ENCODE measurements at places on chromosomes 1 and 21.

DNA sequence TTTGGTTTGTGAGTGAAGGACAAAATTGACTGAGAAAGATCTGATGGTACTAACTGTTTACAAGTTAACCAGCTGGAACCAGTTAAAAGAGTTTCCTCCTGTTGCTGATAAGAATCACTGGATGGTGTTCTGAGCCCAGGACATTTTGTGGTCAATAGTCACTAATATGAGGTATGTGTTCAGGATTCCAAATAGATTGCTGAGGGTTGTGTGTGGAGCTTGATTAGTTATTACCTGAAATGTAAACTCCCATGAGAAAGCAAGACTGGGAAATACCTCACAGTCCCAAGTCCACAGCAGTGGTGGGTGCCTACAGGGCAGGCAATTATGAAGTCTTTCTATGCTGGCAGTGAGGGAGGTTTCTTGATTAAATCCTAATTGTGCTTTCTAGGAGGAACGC lies 164.6 kb downstream of the DNM3 start:
- DNase-seq = peak; percentile 6

GRCh38 chr1:39657923-39658485 lies 13.9 kb downstream of the NT5C1A start:
- DNase-seq = peak; percentile 72

DNA sequence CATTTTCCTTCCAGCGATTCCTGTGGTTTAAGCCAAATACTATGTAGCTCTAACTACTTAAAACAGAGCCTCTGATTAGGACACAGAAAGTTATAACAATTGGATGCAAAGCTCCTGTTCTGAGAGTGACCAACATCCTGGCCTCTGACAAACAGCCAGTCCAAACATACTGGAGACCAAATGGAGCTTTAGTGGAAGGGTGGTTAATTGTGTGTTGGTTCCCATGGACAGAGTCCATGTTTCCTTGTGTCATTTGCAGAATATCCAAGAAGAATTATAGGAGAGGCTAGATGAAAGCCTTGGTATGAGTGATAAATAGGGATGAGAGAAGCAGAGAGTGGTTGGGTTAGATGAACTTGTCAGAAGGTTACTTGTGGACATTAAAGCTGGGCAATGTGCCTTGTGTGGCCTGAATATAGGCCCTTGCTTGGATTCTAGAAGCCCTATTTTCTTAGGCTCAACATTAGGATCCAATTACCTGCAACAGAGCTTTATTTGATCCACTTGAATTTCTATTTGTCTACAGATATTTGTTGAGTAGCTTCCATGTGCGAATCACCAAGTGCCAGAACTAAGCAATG lies 180.5 kb upstream of the GORAB start:
- no peak for DNase-seq

DNA sequence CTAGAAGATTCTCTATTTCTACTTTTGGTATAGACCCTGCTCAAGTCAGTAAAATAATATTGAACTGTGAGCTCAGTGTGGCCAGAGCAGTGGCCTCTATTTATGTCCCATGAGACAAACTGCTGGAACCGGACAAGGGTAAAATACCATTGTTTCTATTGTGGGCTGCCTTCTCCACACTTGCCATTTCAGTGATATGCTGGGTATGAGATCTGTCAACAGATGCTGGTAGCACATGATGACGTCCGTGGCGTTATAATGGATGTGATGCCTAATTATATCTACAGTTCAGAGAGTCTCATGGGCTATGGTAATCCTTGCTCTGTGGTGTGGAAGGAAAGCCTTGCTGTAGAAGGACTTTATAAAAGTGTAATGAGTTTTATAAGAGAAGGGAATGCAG lies 2.4 kb downstream of the ACTN2 start:
- DNase-seq = no peak

DNA sequence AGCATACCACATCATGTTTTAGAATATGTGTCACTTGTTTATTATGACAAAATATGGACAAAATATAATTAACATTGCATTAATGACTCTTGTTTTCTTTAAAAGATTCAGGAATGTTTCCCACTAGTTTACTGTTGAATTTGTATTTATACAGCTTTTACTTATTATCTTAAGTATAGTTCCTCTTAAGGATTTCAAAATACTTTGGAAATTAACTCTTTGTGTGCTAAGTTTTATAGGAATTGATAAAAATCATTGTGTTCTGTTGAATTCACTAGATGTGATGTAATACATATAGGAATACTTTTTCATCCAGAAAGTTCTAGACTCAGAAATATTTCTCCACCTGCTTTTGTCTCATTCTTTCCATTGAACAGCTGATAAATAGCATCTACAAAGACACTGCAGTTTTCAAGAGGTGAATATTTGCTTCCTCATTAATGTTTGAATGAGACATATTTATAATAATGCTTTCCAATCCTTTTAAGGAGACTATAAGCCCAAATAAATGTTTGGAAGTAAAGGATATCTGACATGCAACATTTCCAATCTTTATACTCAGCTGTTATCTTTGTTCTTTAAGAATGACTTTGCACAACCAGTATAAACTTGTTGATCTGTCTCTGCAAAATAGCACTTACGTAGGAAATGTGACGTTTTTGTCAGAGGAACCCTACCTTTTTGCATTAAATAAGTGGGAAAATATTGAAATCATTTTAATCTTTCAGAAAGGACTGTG lies 38.4 kb upstream of the SAMSN1 start:
- no peak for DNase-seq

GRCh38 chr1:63773496-63773814 lies 362 bp upstream of the ROR1 start:
- DNase-seq = no peak

- DNase-seq = no peak
Measured at GRCh38 chr1:109885589-109885988, 25.1 kb upstream of the CSF1 start.

GRCh38 chr1:21651214-21652042 lies 17.7 kb downstream of the RAP1GAP start:
- DNase-seq = no peak

- no peak for DNase-seq
Measured at GRCh38 chr1:57637155-57637554, 213.3 kb upstream of the DAB1 start.

DNA sequence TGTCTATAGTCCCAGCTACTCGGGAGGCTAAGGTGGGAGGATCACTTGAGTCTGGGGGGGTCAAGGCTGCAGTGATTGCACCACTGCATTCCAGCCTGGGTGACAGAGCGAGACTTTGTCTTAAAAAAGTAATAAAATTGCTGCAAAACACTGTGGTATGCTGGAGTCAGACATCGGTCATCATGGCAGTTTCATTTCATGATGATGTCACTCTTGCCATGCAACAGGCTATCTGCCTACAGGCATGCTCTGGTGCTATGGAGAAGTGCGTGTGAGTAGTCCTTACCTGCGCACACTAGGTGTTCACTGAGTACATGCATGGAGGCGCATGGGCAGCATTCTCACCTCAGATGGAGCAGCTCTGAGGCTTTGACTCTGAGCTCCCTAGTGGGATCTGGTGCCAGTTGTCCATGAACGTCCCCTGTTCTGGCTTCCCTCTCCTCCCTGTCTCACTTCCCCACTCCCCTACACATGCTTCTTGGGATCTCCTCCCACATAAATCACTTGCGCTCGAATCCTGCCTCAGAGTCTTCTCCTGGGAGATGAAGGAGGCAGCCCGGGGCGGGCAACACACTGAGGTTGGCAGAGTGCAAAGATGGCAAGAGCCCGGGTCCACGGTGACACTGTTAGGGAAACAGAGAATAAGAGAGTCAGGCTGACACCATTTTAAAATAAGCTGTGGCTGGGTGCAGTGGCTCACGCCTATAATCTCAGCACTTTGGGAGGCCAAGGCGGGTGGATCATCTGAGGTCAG lies 10.4 kb upstream of the CELA3B start:
- no peak for DNase-seq

GRCh38 chr1:6082430-6082971 lies 36.8 kb downstream of the KCNAB2 start:
- DNase-seq = peak; percentile 62

- DNase-seq = no peak
Measured at GRCh38 chr1:13948888-13949391, 249.0 kb downstream of the PRDM2 start.

- no peak for DNase-seq
Measured at GRCh38 chr21:43751955-43752591, 24.0 kb downstream of the CSTB start.

- DNase-seq = no peak
Measured at GRCh38 chr1:2416403-2416802, 4.0 kb upstream of the PEX10 start.

GRCh38 chr1:76224752-76225151 lies 150.2 kb downstream of the ST6GALNAC3 start:
- no peak for DNase-seq

DNA sequence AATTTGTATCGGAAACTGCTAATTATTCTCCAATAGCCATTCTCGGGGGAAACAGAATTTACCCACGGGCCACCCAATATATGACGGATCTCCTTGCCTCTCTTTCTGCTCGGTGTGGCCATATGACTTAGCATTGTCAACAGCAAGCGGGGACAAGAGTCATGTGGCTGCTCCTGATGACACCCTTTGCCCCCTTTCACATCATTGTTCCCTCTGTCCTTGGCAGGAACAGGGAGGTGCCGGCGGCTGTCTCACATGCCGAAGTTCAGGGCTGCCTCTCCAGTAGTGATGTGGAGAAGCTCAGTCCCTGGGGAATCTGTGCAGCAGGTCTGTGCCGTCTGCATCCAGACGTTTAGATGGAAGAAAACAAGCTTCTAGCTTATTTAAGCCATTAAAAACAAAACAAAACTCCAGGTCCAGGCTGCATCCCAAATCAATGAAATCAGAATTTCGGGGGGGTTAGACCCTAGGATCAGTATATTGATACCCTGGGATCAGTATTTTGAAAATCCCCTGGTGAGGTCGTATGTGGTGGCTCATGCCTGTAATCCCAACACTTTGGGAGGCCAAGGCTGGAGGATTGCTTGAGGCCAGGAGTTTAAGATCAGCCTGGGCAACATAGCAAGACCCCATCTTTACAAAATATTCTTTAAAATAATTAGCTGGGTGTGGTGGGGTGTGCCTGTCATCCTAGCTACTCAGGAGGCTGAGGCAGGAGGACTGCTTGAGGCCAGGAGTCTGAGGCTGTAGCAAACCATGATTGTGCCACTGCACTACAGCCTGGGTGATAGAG lies 10.8 kb downstream of the MYOM3 start:
- no peak for DNase-seq

DNA sequence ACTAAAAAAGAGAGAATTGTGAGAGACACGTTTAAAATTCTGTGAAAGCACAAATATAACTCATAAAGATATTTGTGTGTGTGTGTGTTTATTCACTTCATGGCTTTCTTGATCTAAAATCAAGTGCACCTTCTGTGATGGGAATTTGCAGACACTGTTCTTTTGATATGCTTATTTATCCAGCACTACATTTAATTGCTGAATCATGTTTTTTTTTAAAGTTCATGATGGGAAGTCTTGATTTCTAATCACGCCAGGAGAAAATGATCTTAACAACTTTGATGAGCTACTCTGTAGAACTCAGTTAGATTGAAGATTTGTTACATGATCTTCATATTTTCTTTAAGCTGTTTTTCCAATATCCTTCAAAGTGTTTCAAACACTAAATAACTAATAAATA lies 35.0 kb downstream of the KCNT2 start:
- no peak for DNase-seq

- no peak for DNase-seq
Measured at GRCh38 chr1:242723044-242723716, 198.7 kb upstream of the PLD5 start.

DNA sequence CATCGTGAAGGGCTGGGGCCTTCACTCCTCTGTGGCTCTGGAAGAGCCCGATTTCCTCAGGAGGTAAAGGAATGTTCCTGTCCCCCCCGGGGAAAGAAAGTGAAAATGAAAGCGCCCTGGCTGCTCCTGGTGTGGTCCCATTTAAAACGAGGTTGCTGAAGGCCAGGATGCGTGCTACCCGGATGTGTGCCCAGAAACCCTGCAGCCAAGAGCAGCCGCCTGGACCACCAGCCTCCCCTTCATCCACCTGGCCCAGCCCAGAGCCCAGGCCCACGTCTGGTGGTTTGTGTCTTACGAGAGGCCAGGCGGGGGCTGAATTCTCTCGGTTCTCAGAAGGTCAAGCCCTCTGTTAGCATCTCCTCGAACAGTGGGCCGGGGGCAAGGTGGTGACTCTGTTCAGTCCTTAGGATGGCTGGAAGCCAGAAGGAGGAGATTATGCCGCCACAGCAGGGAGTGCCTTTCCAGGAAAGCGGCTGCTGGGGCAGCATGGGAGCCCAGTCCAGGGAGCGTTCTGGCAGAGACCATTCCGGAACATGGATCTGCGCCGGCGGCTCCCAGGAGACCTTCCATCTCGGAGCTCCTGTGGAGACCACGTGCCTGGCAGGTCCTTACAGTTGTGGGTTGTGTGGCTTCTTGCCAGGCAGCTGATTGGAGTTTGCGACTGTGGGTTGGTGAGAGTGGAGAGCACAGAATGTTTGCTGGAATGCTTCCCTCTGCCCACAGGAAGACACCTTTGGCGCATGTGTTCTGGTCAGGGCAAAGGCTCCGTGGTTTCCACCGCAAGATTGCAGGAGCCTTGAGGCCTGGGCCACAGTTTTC lies 1.4 kb downstream of the GUK1 start:
- peak; percentile 7 for DNase-seq

DNA sequence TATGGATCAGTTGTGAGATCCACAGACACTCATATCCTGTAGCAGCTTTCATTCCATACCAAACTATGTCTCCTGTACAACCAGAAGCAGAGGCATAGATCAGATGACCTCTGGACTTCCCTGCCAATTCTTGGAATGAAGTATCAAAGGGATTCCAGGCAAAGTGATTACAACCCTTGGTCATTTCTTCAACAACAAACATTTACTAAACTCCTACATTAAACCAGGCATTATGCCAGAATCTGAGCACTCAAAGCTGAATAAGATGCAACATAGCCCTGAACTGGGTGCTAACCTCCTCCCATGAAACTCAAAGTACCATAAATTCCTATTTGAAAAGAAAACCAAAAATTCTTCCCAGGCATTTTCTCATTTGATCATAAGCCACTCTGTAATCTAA lies 121.2 kb upstream of the SGIP1 start:
- DNase-seq = no peak

- DNase-seq = no peak
Measured at GRCh38 chr1:20367626-20368025, 77.0 kb downstream of the VWA5B1 start.

All from HuH-7.5 (cell line).